Stimulated activated CD8-positive, alpha-beta memory T cell treated with anti-CD3 and anti-CD28 coated beads, Interleukin-15, amount 100 ng/mL, for 48 hours (primary cell): ENCODE measurements at places on chromosomes 7 and 10.

DNA sequence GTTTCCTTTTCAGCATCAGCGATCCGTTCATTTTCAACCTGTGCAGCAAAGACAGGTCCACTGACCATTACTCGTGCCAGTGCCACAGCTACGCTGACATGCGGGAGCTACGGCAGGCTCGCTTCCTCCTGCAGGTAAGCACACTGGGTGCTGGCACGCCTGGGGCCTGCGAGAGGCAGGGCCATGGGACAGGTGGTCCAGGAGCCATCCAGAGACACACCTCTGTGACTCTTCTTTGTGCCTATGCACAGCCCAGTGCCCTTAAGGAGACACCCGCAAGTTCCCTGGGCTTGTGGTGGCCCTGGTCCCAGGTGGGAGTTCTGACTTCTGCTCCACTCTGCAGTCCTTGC, 42.2 kb downstream of the LRRC18 start:
- DNase-seq = no peak

DNA sequence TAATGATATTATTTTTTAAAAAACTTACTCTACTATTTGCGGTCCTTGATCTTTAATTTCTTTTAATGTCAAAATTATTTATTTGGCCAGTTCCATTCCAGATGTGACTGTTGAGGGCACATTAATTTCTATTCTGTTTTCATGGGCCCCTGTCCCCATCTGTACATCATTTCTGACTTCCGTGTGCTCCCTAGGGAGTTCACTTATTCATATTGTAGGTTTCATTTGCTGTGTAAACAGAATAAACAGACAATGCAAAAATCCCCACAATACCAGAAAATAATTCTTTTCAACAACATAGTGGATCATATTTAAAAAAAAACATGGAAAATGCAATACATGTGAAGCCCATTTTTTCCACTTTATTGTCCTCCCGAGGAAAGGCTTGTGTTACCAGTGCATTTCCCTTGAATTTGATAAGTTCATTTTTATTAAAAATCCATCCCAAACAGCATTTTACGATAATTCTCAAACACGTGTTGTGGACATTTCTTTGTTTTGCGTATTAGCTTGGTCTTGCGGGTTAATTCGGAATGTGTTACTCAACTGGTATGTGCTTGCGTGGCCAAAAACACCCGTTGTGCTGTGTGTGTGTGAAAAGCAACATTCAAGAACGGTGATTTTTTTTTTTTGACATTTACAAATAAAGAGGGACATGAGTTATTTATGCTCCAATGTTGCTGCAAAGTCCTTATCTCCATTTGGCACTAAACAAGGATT, 138.4 kb downstream of the MGMT start:
- no peak for DNase-seq

DNA sequence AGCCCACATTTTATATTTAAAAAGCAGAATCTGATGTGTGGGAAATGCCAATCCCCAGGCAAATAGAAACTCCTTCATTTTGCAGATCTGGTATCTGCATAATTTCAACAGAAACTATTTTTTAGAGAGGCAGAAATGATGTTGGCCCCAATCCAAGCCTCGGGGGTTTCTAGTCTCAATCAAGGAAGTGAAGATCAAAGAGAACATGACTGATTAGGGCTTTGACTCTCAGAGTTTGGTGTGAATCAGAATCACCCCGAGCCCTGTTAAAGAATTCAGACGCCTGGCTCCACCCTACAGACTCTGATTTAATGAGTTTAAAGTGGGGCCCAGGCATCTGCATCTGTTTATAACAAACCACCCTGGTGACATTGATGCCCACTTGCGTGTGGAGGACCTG, 36.7 kb upstream of the UBE2H start:
- peak; percentile 44 for DNase-seq

DNA sequence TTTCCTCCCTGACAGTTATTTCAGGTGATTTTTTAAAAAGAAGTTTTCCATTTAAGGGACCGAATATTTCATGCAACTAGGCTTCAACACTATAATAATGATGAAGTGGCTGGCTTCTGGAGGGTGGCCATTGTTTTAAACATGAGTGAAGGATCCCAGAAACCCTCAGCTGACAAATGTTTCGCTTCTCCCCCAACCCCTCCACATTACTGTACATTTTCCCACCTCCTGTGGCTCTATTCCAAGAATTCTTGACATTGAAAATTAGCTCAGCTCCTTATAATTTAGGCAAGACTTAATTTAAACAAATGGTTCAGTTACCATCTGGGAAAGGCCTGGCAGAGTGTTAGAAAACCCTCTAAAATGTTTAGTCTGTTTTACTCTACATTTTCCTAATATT, 129.9 kb upstream of the CDCA7L start:
- DNase-seq = no peak

DNA sequence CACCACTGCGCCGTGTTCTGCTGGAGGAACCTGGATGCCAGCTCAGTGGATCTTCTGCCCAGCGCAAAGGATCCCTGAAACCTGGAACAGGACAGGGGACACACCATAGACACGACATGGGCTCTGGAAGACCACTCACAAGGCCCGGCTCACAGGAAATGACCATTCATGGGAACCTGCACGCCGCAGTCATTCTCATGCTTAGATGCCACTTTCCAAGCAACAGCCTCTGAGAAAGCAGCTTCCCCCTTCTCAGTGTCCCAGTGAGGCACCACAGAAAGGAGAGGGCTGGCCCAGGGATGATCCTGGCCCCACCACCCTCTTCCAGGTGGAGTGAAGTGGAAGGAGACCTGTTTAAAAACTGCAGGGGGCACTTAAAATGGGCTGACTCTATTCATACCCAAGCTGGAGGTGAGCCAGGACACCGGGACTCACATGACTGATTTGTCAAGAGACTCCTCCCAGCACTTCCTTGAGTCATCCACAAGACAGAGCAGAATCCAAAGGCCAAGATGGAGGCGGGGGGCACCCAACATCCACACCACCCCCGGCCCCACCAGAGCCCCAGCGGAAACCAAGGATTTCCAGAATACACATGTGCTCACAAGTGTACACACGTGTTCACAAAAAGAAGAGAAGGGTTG, 11.2 kb downstream of the CTBP2 start:
- no peak for DNase-seq

- DNase-seq = no peak
These were observed 19.8 kb upstream of the FAM133B start for GRCh38 chr7:92609921-92610518.

DNA sequence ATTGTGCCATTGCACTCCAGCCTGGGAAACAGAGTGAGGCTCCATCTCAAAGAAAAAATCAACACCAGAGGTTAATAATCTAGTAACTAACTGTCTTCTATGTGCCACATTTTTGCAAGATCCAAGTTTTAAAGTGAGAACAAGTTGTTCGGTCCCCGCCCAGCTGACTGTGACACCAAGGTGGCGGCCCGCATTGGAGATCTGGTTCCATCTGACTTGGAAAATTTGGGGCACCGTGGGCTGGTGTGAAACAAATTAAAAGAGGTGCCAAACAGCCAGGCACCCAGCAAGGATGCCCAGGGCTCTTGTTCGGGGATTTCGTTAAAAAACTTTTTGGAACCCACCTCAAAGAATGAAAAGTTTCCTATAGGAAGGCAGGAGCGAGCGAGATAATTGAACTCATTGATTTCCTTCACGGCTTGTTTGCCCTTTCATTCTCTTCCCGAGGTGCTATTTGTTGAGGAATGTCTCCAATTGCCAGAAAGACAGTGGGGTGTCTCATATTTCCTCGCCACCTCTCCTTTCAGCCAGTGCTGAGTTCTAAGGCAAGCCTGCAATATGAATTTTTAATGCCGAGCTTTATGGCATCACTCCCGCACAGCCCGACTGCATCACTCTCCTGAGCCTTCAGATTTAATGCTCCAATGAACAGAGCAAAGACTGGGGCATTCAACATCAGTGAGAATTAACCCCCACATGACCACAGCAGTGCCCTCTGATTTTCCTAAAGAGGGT, 156.9 kb upstream of the SH2B2 start:
- no peak for DNase-seq

GRCh38 chr10:62527019-62527827, 153.1 kb downstream of the ZNF365 start:
- no peak for DNase-seq
